ENCODE measurements at places on chromosomes 7 and 10.

DNA sequence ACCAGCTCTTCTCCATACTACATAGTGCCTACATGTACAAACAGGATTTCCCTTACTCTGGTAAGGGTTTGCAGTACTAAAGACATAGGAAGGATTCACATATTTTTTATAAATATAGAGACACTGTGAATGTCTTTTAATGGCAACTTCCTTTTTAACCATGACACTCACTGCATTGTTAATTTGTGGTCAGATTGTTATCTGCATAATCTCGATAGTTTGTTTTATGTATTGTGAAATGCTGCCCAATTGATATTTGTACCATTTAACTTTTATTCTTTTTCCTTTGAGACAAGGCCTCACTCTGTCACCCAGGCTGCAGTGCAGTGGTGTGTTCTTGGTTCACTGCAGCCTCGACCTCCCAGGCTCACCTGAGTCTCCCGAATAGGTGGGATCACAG, 39.7 kb downstream of the SP8 start:
- DNase-seq: no peak

DNA sequence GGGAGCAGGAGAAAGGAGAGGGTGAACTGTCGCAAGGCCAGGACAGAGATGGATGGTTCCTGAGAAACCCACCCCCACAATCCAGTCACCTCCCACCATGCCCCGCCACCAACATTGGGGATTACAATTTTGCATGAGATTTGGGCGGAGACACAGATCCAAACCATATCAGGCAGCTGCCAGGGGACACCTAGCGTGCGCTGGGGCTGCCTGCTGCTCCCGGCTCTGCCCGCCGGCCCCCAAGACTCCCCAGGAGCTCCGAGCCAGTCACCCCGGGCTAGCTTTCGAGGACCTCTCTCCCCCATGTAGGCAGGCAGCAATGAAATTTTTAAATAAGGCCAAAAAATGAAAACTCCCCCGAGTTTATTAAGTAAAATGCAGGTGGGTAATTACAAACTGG, 111.7 kb downstream of the UNCX start:
- no peak for DNase-seq

DNA sequence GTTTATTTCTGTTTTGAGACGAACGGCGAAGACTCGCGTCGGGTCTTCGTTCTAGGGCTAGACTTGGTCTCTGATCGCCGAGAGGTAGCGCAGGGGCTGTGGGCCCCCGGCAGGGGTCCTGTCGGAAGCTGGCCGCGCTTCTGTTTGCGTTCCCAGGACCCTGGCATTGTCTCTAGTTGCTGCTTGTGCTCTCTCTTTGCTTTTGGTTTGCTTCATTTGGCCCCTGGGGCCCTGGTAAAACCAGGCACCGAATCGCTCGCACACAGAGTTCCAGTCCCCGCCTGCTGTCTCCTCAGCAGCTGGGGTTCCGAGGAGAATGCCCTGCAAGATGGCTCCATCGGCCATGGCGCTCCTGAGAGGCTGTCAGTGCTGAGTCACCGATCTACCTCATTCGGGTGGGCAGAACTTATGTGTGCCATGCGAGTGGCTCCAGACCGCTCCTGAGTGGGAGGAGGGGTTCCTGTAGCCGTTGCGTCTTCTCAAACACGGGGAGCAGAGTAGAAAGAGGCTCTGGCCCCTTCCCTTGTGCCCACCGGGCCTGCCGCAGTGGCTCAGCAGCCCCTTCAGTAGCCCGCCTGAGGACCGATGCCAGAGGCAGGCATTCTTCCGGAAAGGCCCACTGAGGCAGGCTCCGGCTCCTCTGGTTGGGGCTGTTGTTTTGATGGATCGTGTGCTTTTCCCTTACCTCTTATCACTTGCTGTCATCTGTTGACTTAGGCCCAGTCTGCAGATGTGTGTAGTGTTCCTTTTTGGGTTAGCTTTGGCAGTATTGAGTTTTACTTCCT, 826 bp downstream of the CHPF2 start:
- peak; percentile 73 for DNase-seq

GRCh38 chr7:27198138-27198841, 1.6 kb downstream of the HOXA13 start:
- DNase-seq: no peak

DNA sequence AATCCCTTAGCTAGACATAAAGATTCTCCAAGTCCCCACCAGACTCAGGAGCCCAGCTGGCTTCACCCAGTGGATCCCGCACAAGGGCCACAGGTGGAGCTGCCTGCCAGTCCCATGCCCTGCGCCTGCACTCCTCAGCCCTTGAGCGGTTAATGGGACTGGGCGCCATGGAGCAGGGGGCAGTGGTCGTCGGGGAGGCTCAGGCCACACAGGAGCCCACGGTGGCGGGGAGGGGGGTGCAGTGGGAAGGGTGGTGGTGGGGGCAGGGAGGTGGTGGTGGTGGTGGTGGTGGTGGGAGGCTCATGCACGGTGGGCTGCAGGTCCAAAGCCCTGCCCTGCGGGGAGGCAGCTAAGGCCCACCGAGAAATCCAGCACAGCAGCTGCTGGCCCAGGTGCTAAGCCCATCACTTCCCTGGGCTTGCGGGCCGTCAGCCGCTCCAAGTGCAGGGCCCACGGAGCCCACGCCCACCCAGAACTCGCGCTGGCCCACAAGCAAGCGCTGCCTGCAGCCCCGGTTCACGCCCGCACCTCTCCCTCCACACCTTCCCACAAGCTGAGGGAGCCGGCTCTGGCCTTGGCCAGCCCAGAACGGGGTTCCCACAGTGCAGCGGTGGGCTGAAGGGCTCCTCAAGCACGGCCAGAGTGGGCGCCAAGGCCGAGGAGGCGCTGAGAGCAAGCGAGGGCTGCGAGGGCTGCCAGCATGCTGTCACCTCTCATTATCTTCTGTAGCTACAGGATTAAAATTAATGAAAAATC, 732.5 kb upstream of the POM121L12 start:
- DNase-seq: no peak

- DNase-seq: no peak
Observed at GRCh38 chr10:23199768-23200511, 7.8 kb downstream of the PTF1A start.

GRCh38 chr7:25537662-25538375, 309.5 kb upstream of the NPVF start:
- DNase-seq: no peak

DNA sequence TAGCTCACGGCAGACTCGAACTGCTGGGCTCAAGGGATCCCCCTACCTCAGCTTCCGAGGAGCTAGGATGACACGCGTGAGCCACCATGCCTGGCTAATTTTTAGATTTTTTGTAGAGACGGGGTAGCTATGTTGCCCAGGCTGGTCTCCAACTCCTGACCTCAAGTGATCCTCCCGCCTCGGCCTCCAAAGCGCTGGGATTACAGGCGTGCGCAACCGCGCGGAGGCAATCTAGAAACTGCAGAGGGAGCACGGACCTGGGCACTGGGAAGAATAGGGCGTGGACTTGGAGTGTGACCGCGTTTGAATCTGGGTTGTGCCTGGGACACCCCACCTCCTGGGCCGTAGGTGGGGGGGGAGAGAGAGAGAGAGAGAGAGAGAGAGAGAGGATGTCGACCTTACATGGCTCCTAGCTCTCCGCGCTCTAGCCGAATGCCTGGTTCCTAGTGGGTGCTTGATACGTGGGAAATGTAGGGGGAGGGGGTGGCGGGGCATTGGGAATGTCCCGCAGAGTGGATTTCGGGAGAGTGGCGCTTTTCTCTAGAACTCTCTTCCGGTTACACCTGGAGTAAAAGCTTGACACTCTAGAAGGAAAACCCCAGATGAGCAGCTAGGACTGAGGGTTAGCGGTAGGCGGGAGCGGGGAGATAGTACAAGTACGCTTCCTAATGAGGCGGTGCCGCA, 1.2 kb upstream of the MAP3K8 start:
- no peak for DNase-seq

DNA sequence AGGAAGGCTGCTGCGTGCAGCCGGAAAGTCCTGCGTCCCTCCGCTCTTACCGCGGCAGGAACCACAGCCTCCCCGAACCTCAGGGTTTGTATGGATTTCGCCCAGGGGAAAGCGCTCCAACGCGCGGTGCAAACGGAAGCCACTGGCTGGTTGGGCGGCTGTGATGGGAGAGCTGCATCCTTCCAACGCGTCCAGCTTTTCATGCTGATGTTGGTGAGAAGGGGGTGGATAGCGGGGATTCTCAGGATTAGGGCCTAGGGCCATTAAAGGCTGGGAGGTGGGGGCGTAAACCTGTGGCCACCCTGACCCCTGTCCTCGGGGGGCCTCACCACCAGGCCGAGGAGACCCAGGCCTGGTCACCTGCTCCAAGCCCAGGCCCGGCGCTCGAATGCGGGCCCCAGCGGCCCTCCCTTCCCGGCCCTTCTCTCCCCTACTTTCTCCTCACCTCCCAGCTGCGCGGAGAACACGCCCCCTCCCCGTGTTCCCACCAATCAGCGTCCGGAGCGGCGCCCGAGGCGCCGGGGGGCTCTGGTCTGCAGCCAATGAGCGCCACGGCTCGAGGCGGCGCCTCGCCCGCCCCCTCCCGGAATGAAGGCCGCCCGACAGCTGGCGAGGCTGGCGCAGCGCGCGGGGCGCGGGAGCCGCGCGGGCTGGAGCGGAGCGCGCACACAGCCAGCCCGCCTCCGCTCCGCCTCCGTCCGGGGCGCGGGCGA, 458 bp upstream of the NANOS1 start:
- peak; percentile 73 for DNase-seq

DNA sequence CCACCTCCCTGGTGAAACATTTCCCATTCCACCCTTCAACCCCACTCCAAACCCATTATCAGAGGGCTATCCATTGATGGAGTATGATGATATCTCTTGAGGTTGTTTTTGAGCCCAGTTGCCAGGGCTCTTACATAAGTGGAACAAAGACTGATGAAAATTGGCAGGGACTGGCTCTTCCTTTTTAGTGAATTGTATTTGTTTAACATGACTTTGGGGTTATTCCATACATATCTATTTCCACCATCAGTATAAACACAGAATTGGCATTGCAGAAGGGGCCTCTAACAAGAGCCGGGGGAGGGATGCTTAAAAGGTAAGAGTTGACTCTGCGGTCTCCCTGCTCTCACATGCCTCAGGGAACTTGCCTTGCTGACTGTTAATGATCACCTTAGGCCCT, 28.9 kb downstream of the FZD1 start:
- no peak for DNase-seq

DNA sequence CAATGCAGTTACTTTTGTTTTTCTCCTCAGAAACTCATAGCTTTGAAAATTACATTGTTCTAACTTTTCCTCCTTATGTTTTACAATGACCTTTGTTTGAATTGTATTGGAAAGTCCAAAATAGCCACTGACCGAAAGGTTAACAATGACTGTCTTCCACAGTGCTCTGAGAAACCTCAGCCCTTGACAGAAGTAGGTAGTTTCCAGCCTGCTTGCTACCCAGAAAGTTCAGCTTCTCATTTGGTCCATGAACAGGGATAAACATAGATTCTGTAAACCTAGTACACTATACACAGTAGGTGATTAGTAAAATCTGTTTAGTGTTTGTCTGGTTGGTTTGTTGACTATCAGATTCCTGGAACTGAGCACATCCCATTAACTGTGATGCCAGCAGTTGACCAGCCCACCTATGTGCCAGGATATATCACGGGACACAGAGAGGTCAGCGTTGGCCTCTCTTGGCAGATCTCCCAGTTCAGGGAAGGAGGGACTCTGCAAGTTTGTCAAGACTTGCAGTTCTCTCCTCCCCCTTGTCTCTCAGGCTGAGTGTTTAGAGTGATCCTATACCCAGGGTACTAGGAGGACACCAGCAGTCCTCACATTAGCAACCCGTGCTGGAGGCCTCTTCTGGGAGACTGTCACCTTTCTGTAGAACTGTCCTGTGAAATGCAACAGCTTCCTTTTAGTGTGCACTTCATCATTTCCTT, 297.6 kb downstream of the ARHGAP12 start:
- no peak for DNase-seq

DNA sequence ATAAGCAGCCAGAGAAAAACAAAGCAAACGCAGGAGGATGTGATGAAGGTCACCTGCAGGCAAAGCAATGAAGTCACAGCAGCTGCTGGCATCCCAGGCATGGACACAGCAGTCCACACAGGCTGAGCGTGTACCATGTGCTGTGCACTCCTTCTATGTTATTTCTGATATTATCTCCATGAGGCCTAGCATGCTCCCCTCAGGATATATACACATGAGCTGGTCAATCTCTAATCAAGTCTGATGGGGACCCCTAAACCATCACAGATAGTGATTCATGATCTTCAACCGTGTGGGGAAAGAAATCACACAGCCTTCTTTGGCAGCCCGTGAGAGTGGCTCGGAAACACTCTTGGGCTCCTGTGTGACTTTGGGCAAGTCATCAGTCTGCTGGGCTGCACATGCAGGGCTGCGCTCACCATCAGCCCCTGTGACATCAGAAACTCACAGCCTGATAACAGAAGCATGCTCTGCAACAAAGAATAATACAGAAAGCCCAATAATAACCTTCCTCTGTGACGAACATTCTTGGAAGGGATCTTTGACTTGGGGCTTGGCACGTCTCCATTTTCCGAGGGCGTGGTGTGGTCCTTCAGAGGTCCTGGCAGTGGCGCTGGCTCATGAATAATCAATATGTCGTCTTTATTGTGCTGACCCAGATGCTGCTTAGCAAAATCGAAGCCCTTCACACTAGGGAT, 83.0 kb upstream of the ATP6V0A4 start:
- DNase-seq: no peak

GRCh38 chr7:141342621-141343408, 208.4 kb upstream of the AGK start:
- DNase-seq: no peak

Data from stimulated activated CD8-positive, alpha-beta memory T cell treated with anti-CD3 and anti-CD28 coated beads, Interleukin-15, amount 100 ng/mL, for 4 hours (primary cell).